ENCODE measurements at places on chromosomes 1 and 21. TPM values are rescaled to one million over a fixed set of nuclear protein-coding genes. Genes with fewer than 3 reads are reported as not detected.

VASH2 gene
- 1.0 TPM for total RNA-seq

IL12RB2 gene
- 0.37 TPM for total RNA-seq

GPR89A gene
- total RNA-seq, result 10.6 TPM

RGS13 gene
- total RNA-seq, result not detected

DCST1 gene
- not detected for total RNA-seq

CD53 gene
- total RNA-seq, result 13.2 TPM

PCNX2 gene
- 1.3 TPM for total RNA-seq

ZNF697 gene
- 11.5 TPM for total RNA-seq

CYP4Z1 gene
- 0.30 TPM for total RNA-seq

BRDT gene
- not detected for total RNA-seq

TGFBR3 gene
- 26.2 TPM for total RNA-seq

URB1 gene
- total RNA-seq, result 11.9 TPM

PTCH2 gene
- 0.40 TPM for total RNA-seq

ANKRD45 gene
- total RNA-seq, result 0.17 TPM

ZBTB21 gene
- 6.6 TPM for total RNA-seq

SPSB1 gene
- total RNA-seq, result 13.1 TPM

GUCA2A gene
- total RNA-seq, result not detected

CLDN19 gene
- not detected for total RNA-seq

ZBTB48 gene
- 13.3 TPM for total RNA-seq

GCSAML gene
- total RNA-seq, result not detected

AGMAT gene
- not detected for total RNA-seq

PLA2G2C gene
- total RNA-seq, result not detected

OR2T4 gene
- total RNA-seq, result not detected

BCAR3 gene
- 15.2 TPM for total RNA-seq

ODR4 gene
- 9.2 TPM for total RNA-seq

GSTM3 gene
- total RNA-seq, result 113 TPM

UBE2J2 gene
- total RNA-seq, result 39.5 TPM

ARHGEF11 gene
- 28.8 TPM for total RNA-seq

GREM2 gene
- total RNA-seq, result not detected

CTSK gene
- 6.4 TPM for total RNA-seq

RAB4A gene
- total RNA-seq, result 121 TPM

ABCA4 gene
- total RNA-seq, result 0.55 TPM

BATF3 gene
- total RNA-seq, result 1.6 TPM

SPRR2B gene
- total RNA-seq, result not detected

SPRR1B gene
- total RNA-seq, result not detected
